ENCODE measurements at places on chromosomes 2 and 18.

DNA sequence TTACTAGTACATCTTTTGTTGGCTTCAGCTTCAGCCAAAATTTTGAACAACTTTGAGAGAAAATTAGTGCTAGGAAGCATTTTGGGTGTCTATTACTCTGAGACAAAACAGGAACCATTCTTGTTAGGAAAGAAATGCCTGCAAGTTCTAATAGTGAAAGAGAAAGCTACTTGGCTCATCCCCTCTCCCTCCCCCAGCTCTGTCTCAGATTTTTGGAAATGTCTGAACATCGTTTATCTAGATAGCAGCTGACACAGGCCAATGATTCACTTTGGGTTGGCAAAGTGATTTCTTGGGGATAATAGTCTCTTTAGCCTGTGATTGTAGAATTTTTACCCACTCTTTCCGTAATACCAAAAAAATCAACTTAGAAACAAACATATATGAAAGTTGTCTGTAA, 42.3 kb upstream of the PTPRM start:
- no peak for DNase-seq

DNA sequence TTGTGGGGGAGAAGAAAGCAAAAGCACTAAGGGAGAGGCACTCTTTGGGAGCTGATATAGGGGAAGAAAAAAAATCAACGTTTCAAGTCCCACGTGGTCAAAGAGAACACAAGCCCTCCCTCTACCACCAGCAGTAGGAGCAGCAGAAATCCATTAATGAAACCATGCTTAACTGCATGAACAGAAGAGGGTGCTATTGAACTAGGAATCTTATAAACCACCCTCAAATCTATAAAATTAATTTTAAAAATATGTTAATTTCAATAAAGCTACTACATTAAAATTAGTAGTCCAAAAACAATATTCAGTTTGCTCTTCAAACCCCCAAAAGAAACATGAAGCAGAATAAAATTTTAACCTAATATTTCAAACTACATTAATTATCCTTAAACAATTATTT, 147.8 kb downstream of the TMEM18 start:
- DNase-seq: no peak

DNA sequence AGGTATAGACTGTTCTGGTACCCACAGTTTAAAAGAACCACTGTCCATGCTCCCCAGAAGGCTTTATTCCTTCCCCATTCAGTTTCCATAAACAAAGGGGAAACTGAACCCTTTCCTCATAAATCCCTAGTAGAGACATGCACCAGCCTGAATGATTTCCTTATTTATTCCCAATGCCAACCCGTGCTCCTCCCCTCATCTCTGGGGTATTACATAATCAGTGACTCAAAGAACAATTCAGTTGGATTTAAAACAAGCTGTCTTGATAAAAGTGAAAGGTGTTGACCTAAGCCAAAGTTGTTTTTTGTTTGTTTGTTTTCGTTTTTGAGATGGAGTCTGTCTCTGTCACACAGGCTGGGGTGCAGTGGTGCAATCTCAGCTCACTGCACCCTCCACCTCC, 418.5 kb upstream of the CNTNAP5 start:
- no peak for DNase-seq

GRCh38 chr18:75339936-75340605, 87.4 kb downstream of the SMIM21 start:
- no peak for DNase-seq

GRCh38 chr2:26985807-26986206, 15.4 kb downstream of the MAPRE3 start:
- no peak for DNase-seq

DNA sequence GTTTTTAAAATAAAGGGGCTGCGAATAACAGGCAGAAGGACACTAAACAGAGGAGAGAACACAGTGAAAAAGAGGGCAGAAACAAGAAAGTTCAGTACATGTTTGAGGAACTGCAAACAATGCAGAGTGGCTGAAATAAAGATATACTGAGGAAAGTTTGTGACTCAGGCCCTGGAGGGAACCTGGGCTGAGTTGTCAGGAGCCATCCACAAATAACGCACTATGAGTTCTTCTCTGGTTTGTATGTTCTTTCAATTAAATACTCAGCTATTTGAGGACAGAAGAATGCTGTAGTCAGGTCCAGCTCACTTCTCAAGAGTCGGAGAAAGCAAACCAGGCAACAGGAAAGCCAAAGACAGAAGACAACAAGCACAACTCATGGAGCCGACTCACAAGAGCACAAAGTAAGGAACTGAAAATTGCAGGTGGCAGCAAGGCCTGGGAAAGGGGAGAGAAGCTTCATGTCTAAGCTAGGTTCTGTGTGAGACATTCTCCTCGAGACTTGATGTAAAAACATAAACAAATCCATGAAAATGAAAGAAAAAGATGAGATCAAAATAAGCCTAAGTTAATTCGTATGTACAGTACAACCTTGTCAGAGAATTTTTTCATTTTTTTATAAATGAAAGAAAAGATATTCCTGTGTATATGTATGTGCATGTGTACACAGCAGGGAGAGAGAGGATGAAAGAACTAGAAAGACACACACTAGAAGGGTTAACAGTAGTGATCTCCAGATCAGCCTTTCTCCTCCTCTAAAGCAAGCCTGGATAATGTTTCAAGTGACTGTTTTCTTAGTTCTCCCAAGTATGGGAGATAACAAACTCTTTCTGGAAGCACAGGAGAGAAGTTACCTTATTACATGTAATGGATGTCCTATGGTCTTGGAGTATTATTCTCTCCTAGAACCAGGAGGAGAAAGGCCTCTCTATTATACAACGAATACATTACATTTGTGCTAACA, 41.5 kb downstream of the CHN1 start:
- DNase-seq: no peak

- no peak for DNase-seq
Observed at GRCh38 chr2:203412546-203413331, 84.5 kb downstream of the ABI2 start.

- DNase-seq: no peak
Observed at GRCh38 chr2:121409388-121409787, 121.3 kb upstream of the RNU4ATAC start.

DNA sequence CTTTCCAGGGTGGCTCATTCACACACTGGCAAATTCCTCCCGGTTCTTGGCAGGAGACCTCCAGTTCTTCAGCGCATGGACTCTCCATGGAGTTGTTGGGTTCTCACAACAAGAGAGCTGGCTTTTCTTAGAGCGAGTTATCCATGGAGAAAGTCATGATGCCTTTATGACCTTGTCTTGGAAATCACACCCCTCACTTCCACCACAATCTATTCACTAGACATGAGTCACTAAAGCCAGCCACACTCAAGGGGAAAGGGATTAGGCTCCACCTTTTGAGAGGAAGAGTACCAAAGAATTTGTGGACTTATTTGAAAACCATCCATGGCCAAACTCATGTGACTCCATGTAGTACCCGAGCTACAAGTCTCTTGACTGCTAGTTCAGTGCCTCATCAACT, 160.5 kb downstream of the SETBP1 start:
- DNase-seq: no peak

- DNase-seq: no peak
Observed at GRCh38 chr2:36702781-36703180, 6.3 kb downstream of the VIT start.

- no peak for DNase-seq
Observed at GRCh38 chr2:27223416-27223815, 6.2 kb downstream of the CAD start.

- no peak for DNase-seq
Observed at GRCh38 chr2:224793946-224794345, 77.8 kb upstream of the CCDC195 start.

- DNase-seq: no peak
Observed at GRCh38 chr2:29834036-29834540, 87.3 kb downstream of the ALK start.

GRCh38 chr18:51523671-51524070, 326.2 kb upstream of the MEX3C start:
- DNase-seq: no peak

- no peak for DNase-seq
Observed at GRCh38 chr18:49856496-49856895, 43.2 kb upstream of the ACAA2 start.

GRCh38 chr2:85886590-85886989, 2.2 kb downstream of the ST3GAL5 start:
- no peak for DNase-seq

- DNase-seq: no peak
Observed at GRCh38 chr2:163373496-163373895, 362.3 kb downstream of the FIGN start.

DNA sequence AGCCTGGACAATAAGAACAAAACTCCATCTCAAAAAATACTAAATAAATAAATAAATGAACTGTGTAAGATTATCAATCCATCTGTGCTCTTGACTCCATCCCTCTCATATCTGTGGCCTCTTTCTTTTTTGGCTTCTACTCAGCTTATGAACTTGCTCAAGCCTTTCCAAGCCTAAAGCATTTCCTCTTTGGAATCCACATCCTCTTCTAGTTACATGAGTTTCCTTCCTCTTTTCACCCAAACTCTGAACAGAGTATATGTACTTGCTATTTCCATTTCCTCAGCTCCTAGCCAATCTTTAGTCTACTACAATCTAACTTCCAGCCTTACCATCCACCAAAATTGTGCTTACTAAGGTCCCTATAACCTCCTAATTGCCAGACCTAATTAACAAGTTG, 2.5 kb upstream of the DNAJC10 start:
- no peak for DNase-seq

DNA sequence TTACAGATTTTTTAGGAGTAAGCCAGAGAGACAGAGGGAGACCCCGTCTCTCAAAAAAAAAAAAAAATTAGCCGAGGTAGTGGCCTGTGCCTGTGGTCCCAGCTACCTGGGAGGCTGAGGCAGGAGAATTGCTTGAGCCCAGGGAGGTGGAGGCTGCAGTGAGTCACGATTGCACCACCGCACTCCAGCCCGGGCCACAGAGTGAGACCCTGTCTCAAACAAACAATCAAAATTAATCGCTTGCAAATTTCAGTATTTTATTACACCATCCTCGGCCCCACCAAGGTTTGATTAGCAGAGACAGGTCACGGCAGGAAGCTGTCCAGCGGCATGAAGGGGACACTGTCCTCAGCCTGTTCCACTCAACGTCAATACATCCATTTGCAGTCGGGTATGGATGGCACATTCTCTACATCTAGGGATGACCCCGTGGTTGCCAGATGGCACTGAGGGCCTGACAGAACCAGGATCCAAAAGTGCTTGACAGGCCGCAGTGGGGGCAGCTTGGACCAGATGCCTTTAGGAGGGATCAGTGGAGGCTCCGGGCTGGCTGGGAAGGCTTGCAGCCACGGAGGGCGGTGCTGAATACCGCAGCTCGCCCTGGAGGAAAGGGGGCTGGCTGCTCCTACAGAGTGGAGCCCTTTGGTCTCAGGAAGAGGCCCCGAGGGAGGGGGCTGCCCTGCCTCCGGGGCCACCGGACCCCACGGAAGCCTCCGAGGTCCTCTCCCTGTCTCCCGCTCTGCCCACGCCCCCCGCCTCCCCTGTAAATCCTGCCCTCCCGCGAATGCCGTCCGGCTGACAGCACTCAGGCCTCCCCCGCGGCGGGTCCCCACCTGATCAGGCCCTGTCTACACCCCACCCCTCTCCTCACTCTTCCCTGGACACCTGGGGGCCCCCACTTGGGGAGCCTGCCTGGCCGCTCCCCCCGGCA, 13.1 kb downstream of the ASPRV1 start:
- DNase-seq: no peak

DNA sequence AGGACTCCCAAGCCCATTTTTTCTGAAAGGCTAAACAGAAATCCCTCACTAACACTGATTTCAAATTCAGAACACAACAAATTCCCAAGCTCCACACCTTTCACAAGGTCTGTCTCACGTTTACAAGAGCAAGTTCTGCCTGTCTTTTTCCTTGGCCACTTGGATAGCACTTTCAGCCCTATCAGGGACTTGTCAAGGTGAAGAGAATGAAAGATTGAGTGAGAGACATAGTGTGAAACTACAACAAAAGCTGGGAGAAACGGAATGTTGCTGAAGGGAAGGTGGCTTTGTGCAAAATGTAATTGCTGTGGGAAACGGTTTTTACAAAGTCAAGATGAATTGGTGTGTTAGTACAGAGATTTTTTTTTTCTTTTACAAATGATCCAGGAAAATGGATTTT, 89.4 kb upstream of the GATA6 start:
- DNase-seq: no peak

- no peak for DNase-seq
Observed at GRCh38 chr2:38560092-38560491, 42.6 kb downstream of the HNRNPLL start.

DNA sequence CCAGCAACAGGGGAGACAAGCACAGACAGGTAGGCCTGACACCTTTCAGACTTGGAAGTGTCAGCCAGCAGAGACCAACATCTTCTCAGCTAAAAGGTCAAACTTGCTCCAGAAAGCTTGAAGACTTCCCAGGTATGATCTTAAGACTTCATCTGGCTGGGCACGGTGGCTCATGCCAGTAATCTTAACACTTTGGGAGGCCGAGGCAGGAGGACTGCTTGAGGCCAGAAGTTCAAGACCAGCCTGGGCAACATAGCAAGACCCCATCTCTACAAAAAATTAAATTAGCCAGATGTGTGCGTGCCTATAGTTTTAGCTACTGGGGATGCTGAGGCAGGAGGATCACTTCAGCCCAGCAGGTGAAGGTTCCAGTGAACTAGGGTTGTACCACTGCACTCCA, 39.0 kb upstream of the SPRED2 start:
- DNase-seq: no peak

- DNase-seq: no peak
Observed at GRCh38 chr2:56313500-56313921, 129.7 kb downstream of the CCDC85A start.

GRCh38 chr18:32754508-32755263, 18.1 kb downstream of the KLHL14 start:
- no peak for DNase-seq

DNA sequence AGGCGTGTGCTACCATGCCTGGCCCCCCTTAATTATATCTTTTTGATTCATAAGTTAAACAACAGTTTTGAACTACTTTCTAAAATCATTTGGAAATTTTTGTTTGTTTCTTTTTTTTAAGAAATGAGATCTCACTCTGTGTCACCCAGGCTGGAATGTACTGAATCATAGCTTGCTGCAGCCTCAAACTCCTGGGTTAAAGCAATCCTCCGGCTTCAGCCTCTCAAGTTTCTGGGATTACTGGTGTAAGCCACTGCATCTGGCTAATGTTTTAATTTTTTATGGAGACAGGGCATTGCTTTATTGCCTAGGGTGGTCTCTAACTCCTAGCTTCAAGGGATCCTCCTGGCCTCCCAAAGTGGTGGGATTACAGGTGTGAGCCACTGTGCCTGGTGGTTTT, 71.5 kb downstream of the BABAM2 start:
- no peak for DNase-seq

- no peak for DNase-seq
Observed at GRCh38 chr2:160228141-160228917, 28.3 kb upstream of the ITGB6 start.

GRCh38 chr18:13393338-13393737, 174.8 kb downstream of the LDLRAD4 start:
- DNase-seq: no peak

DNA sequence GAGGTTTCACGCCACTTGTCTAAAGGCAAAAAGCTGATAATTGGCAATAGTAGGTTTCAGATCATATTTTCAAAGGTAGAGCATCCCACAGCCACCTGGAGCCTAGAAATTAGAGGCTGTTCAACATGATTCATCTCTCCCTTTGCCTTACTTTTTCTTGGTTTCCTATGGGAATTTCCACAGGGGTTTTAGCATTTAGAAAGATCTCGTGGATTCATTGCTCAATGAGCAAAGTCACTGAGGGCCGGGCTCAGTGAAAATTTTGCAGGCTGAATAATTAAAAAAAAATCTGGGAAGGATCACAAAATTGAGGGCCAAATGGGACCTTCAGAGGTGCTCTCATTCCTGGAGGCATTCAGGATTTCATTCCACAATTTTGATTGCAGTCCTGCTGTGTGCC, 137.1 kb downstream of the VAPA start:
- DNase-seq: no peak

GRCh38 chr18:64202210-64202836, 53.4 kb upstream of the LINC00305 start:
- no peak for DNase-seq
